ENCODE measurements at places on chromosomes 12 and 14.

DNA sequence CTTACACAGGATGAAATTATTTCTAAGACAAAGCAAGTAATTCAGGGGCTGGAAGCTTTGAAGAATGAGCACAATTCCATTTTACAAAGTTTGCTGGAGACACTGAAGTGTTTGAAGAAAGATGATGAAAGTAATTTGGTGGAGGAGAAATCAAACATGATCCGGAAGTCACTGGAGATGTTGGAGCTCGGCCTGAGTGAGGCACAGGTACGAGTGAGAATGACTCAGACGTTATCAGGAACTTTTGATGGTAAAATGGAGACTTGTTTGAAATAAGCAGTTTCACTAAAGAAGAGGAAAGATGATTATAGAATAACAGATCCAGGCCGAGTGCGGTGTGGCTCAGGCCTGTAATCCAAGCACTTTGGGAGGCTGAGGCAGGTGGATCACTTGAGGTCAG, 25.6 kb downstream of the KLC1 start:
- DNase-seq, result no peak

DNA sequence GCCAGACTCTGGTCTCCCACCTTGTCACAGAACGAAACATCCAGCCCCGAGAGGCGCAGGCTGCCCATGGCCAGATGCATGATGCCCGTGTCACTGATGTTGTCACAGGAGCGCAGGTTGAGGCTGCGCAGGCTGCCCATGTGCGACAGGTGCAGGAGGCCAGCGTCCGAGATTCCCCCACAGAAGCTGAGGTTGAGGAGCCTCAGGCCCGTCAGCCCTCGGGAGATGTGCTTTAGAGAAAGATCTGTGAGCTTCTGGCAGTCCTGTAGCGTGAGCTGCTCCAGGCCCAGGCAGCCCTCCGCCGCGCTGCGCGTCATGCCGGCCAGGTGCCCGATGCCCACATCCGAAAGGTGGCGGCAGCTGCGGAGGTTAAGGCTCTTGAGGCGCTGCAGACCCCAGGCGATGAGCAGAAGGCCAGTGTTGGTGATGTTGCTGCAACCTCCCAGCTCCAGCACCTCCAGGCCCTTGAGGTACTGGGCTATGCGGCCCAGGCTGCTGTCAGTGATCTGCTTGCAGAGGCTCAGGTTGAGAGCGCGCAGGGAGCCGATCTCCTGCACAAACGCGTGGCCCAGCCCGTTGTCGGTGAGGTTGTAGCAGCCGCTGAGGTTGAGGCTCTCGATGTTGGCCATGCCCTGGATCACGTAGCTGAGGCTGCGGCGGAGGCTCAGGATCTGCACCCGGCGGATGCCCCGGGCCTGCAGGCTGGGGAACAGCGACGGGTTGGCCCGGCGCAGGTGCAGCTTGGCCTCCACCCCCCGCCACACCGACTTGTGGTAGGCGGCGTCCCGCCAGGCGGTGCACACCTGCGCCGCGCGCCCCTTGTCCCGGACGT, 991 bp downstream of the FBXL14 start:
- DNase-seq, result no peak

GRCh38 chr14:102930753-102931579, 8.5 kb downstream of the AMN start:
- DNase-seq, result no peak

GRCh38 chr12:111761706-111762105, 5.0 kb upstream of the ALDH2 start:
- no peak for DNase-seq

DNA sequence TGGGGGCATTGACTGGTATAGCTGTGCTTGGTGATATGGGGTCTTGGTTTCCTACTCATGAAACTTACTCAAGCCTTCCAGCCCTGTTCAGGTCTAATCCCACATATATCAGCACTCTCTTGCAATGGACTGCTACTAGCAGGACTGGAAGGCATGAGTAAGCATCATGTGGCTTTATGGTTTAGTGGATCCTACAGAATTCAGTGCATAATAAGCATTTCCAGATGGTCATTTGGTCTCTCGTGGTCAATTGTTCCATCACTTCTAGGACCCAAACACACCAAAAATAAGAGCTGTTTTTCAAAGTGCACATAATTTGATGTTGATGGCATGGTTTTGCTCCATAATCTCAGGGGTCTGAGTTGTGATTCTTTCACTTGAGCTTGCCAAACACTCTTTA, 114.4 kb downstream of the LMNTD1 start:
- DNase-seq, result no peak

- DNase-seq, result no peak
Observed at GRCh38 chr14:21476523-21476924, 235 bp downstream of the RAB2B start.

- no peak for DNase-seq
Observed at GRCh38 chr12:94458877-94459727, 565 bp downstream of the CEP83 start.

DNA sequence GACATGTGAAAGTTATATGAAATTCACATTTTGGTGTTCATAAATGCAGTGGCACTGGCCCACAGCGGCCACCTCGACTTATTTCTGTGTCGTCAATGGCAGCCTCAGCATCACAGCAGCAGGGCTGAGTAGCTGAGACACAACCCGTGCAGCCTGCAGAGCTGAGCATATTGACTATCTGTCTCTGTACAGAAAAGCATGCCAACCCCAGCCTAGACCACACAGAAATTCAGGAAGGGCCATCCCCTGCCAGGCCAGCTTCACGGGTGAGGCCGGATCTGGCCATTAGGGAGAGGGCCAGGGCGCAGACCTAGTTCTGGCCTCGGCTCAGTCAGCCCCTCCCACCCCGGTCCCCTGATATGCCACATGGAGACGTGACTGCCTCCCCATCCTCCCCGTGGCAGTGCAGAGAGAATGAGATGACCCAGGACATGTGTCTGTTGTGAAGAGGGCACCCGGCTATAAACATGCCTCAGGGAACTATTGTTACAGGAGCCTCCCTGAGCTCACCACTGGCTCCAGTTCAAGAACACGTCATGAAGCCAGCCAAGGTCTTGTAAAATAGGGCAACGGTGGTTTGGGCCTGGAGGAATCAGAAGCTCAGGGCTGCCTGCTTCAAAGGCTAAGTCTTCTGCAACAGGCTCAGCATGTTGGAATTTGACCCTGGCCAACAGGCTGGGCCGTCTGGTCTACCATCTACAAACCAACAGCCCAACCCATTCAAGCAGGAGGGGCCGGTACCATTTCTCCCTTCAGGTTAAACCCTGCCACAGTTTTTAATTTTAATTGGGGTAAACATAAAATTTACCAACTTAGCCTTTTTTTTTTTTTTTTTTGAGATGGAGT, 25.5 kb downstream of the SCARB1 start:
- peak; percentile 81 for DNase-seq

DNA sequence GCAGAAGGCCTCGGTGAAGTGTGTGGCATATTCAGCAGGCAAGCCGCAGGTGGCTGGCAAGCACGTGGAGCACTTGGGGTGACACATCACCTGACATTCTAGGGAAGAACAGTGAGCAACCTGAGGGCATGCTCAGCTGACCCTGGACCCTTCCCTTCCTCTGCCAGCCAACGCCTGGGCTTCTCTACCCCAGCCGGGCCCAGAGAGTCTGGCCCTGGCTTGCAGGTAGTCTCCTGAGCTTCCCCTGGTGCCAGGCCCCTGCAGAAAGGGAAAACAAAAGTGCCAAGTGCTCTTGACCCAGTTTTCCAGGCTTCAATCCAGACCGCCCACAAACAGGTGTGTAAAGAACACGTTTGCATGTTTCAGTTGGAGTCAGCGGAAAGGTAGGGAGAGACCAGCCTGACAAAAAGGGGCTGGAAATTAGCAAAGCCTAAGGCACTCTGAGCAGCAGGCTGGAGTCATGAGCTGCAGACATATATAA, 45.7 kb downstream of the PRKAB1 start:
- DNase-seq, result no peak

DNA sequence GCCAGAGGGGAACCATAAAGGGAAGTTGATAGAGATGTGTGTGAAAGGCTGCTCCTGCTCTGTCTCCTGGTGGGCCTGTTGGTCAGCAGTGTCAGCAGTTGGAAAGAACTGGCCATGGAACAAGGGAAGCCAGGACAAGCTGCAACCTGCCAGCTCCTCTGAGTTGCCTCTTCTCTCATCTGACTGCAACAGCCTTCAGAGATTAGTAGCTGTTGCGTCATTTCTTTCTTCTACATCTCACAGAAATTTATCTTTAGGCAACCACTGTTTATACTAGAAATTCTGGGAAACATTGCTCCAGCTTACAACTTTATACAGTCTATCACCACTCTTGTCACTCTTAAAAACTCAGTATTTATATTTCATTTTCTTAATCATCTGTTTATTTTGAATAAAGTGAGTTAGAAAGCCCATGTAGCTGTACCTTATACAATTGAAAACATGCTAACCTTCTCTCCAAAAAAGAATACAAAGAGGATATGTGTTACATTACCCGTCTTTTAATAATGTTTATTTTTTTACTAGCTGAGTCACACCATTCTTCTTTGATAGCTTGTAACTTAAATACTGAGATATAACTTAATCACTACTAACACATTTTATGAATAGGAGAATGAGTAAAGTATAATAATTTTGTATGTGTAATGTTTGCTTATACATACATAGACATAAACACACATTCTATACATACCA, 224.2 kb downstream of the LRFN5 start:
- DNase-seq, result no peak

DNA sequence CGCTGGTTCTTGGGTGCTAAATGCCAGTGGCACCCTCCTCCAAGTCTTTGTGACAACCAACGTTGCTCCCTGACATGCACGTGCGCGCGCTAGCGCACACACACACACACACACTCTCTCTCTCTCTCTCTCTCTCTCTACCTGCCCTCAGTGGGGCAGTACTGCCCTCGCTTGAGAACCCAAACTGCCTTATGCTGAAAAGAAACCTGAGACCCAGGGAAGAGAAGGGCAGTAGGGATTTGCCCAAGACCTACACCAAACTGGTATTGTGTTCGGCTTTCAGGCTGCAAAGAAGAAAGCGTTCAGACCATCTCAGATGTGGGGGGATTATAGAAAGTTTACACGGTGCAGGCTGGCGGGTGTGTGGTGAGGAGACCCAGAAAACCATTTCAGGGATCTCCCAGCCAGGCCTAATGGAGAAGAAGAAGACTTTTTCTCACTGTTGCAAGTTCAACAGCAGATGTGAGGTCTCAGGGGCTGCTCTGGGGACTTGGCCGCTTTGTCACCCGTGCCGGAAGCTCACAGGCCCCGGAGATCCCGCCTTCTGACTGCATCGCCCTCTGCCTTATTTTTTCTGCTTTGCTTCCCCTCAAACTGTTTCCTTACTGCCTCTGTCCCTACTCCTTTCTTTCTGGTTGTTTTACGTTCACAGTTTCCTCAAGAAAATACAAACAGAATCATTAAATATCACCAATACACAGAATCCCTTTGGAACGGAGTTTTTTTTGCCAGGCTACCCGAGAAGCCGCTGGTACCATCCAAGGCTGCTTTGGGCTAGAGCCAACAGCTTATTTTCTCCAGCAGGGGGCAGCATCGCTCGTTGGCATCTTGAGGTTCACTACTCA, 82.4 kb downstream of the PPM1A start:
- DNase-seq, result peak; percentile 74

DNA sequence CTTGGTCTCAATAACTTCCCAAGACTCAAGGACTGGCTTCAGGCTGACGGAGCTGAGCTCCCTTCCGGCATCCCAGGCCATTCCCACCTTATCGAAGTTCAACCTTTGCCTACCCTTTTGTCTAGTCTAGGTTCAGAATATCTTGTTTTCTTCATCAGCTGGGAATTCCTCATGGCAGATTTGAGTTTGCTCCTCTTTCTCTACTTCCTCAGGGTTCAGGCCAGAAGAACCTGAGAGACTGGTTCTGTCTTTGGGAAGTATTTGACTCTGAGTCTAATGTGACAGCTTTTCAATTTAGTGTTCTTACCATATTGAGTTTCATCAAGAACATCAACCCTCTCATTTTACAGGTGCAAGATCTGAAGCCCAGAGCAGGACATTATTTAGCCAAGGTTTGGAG, 2.1 kb downstream of the BIN2 start:
- no peak for DNase-seq
